ENCODE measurements at places on chromosomes 5 and 9.

- peaks cover 43% of the 10 kb centered on the region for H3K4me1 ChIP-seq
- H3K27me3 ChIP-seq, result peaks cover 65% of the 10 kb centered on the region
- no peak for DNase-seq
- H3K4me3 ChIP-seq, result no peak overlapping the region
These were observed 2.3 kb upstream of the ACSL6 start for GRCh38 chr5:132013711-132014110.

- H3K4me1 ChIP-seq, result peaks cover 8% of the 10 kb centered on the region
- peaks cover 29% of the 10 kb centered on the region for H3K27me3 ChIP-seq
- H3K27ac ChIP-seq, result peak overlapping the region; percentile 87
- DNase-seq, result peak; percentile 68
- H3K4me3 ChIP-seq, result peak overlapping the region; percentile 97
- H3K36me3 ChIP-seq, result no peaks in the 10 kb centered on the region
These were observed 1.4 kb downstream of the GLIS3 start for GRCh38 chr9:4298255-4299004.

DNA sequence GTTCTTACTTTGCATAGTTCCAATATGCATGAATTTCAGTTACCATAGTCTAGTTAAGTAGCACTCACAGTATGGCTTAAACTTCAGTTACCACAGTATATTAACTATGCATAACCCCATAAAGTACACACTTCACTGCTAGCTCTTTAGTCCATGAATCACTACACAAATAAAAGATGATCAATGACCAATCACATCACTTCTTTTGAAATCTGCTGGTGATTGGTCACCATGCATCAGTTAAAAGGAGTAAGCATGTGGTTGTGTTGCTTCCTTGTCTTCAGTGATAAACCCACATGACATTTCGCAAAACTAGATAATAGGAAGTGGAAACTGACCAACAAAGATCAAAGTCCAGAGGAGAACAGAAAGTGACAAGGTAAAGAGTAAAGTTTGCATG is 79.0 kb downstream of the TAF11L14 start:
- H3K36me3 ChIP-seq, result no peaks in the 10 kb centered on the region
- H3K4me1 ChIP-seq, result no peaks in the 10 kb centered on the region
- H3K4me3 ChIP-seq, result no peak overlapping the region
- H3K27me3 ChIP-seq, result no peaks in the 10 kb centered on the region

DNA sequence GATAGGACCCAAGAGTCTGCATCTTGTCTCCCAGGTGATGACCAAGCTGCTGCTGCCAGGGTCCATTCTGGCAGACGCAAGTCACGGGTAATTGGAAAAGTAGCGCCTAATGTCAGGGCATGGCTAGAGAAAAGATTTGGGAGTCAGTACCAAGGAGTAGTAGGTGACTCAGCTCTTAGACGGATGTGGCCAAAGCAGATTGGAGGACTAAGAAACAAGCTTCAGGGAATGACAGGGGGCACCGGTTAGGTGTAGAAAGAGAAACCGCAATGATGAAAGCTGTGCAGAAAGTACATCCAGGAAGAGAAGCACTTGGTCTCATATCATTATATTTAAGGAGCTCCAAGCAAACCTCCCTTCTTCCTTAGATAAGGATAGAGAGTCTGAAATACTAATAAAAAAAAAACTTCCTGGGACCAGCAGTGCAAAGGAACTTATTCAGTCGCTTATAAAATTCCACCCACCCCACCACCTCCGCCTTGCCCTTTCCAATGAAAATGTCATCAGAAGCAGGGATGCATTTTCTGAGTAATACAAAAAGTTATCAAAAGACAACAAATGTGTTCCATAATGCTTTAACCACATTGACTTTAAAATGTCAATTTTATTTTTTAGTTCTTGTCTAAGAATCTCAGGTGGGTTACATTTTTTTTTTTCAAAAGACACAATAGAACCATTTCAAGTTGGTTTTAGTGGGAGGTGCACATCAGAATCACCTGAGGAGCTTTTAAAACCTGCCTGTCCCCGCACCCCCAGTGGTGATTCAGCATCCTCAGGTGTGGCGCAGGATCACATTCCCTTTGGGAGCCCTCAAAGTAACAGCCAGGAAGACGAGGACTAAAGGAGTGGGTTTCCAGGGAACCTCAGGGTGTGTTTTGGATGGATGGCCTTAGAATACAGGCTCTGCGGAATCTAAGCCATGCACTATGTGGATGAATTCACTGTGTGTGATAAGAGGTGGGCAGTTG is 31.2 kb downstream of the PTPN3 start:
- H3K4me1 ChIP-seq, result peaks cover 17% of the 10 kb centered on the region
- H3K27ac ChIP-seq, result no peak overlapping the region

- no peaks in the 10 kb centered on the region for H3K27me3 ChIP-seq
- H3K4me3 ChIP-seq, result no peak overlapping the region
- H3K27ac ChIP-seq, result no peak overlapping the region
These were observed 111.2 kb downstream of the GALNT10 start for GRCh38 chr5:154301726-154302125.

All from activated naive CD8-positive, alpha-beta T cell treated with anti-CD3 and anti-CD28 coated beads, Interleukin-2, amount 10 ng/mL, durations not matched to agents 7 days and 5 days (primary cell).